Activated naive CD4-positive, alpha-beta T cell treated with anti-CD3 and anti-CD28 coated beads for 36 hours (primary cell): ENCODE measurements at places on chromosomes 12 and 14.

DNA sequence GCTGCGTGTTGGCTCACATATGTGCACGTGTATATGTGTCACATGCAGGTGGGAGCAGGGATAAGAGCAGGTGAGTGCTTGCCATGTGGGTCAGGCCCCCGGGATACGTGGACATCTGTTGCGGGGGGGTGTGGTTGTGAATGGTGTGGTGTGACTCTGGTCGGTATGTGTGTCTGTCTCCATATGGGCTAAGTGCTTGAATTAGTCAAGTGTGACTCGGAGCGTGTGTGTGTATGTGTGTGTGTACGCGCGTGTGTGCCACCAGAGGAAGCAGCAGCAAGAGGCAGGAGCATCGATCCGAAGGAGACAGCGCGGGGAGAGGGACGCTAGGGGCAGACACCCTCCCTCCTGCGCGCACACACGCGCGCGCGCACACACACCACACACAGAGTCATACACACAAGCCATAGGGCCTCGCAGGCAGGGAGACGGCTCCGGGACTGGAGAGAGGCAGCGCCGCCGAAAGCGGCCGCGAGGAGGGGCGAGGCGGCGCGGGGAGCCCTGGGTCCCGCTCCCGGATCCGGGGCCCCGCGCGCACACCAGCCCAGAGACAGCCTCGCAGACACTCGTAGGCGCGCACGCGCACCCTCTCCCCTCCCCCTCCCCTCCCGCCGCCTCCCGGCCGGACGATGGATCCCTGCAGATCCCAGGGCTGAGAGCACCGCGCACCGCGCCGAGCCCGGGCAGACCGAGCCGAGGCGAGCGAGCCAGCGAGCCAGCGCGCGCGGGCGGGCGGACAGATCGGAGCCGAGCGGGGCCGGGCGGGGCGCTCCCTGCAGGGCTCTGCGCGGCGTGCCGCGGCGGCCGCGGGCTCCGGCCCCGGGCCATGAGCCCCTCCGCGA, at the start of gene ASIC1:
ASIC1 (plus strand) TSS at position 597 of the 842 bp plus-strand sequence. CDS start 1,171 bp downstream, outside the sequence.
- peak; percentile 63 for DNase-seq

- no peak for DNase-seq
These were observed 38.5 kb downstream of the NT5DC3 start for GRCh38 chr12:103802586-103802886.

- no peak for DNase-seq
These were observed 309.0 kb downstream of the VRK1 start for GRCh38 chr14:97106166-97106565.

- DNase-seq = no peak
These were observed 91.7 kb upstream of the MAX start for GRCh38 chr14:65193916-65194590.

DNA sequence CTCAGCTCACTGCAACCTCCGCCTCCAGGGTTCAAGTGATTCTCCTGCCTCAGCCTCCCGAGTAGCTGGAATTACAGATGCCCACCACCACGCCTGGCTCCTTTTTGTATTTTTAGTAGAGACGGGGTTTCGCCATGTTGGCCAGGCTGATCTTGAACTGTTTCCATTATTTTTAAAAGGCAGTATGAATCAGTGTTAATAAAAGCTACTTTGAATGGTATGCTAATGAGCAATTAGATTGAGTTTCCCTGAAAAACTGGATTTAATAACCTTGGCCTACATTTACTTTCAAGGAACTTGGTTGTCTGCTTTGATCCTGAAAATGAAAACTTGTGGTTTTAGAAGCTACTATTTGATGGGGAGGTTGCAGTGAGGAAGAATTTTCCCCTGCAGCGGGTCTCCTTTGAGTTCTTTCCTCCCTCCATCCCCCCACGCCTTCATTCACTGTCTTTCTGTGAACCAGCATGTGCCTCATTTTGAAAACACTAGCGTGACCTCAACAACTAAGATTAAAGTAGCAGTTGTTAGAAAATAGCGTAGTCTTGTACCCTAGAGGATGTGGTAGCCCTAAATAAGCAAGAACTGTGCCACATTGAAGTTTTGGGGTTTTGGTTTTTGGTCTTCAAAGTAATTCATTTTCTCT, 17.8 kb upstream of the RPS6KA5 start:
- DNase-seq = peak; percentile 77

DNA sequence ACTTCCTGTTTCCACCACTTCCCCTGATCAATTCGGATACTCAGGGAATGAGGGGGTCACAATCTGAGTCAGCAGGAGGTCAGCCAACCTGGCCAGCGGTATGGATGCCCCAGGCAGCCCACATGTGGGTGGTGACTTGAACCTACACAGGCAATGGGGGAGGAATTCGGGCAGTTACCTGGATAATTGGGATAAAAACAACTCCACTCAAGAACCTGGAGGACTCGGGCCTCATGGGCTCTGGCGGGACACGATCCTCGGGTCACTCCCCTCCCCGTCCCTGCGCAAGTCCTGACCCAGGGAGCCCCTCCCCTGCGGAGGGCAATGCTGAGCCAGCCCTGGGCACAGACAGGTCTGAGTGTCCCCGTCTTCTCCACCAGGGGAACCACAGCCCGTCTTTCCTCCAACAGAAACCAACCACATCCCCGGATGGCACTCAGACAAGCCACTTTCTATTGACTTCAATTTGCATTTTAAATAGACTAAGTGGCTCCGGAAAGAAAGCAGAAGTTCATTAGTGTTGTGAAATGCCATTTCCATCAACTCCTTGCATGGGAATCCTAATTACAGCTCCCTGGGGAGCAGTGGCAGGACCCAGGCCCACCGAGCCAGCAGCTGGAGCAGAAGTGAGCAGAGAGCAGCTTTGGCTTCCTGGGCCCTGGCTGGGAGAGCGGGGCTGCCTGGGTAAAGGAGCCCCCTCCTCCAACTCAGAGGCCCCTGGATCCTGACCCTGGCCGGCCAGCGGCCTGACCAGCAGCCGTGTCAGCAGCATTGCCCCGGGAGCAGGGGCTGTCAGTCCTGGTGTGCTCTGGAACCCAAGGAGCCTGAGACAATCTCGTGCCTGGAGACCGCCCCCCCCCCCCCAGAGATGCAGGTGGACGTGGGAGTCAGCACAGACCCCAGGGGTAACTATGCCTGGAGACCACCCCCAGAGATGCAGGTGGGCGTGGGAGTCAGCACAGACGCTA, 374.1 kb downstream of the ADGRD1 start:
- DNase-seq = no peak

DNA sequence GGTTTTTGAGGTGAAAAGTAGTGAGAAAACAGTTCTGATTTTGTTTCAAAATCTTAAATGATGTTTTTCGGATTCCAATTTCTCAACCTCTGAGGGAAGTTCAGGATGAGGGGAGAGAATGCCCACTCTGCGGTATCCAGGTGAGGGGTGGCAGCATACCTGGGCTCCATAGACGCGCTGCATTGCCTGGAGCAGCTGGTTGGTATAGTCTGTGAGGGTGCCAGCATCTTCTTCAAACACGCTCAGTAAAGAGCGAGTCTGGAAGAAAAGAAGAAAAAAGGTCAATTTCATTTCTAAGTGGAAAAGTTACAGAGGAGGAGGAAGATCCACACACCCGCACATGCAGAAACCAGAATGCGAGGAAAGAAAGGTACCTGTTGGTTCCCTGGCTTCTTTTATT, 7.0 kb downstream of the APPL2 start:
- DNase-seq = no peak

DNA sequence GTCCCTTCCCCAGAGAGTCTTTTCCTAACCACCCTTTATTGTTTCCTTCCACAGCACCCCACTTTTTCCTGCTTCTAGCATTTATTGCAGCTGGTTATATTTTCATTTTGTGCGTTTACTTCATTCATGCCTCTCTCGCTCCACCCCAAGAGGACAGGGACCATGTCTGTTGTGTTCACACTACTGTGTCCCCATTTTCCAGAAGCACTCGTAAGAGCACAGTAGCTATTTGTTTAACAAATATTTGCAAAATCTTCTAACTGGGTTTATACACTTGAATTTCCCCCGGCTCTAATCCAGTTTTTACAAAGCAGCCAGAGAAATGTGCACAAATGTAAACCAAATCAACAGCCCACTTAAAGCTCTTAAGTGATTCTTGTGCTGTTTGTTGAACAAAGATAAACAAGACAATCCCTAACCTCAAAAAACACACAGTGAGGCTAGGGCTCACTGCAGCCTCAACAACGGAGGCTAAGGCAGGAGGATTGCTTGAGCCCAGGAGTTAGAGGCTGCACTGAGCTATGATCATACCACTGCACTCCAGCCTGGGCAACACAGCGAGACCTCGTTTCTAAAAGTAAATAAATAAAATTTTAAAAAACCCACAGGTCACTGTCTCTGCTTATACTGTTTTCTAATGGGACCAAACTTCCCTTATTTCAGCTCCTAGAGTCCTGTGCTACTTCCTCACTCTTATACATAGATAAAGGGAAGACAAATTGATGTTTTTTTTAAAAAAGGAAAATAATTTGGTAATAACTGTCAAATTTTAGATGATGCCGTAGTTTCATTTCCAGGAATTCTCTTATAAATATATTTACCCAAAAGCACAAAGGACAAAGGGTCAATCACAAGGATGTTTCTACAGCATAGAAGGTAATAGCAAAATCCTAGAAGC, 6.6 kb upstream of the ABCD4 start:
- DNase-seq = no peak

DNA sequence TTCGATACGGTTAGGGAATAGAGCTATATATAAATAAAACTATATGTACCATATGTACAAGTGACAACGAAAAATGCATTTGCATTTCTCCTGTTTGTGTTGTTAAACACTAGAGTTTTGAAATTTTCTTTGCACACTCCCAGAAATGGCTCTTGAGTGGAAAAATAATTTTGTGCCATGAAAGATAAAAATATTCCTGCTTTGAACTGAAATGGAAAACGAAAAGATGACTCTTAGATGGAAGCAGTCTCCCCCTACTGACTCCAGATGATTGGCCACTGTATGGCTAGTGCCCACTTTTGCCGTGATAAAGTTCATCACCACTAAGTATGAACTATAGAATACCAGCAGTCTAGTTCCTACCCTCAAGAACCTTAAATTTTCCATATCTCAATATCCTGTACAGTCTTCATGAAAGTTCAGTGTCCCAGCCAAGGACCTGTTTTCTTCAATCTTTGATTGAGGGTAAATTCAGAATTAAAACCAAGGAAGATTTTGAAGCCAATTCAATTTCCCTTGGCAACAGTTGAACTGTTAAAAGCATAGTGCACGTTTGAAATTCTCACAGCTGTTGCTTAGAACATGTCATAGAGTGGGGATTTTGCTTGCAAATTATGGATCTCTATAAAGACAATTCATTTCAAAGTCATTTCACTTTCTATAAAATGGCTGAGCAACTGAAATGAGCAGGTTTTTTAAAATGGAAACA, 1.6 kb upstream of the PPP2R5E start:
- no peak for DNase-seq

DNA sequence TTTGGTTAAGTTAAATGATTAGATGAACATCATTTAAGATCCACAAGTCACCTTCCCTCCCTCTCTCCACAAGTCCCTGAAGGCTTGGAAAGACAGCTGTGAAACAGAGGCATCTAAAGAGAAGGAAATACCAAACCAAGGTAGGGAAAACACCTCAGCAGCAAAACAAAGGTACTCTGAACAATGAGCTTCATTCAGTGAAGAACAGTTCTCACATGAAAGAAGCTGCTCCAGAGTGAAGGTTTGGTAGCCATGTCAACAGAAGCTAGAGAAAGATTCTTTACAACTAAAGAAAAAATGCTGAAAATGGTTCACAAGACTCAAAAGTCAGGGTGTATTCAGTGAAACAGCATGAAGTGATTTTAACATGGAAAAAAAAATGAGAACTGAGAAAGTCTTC, 69.4 kb downstream of the FGD6 start:
- DNase-seq = no peak

DNA sequence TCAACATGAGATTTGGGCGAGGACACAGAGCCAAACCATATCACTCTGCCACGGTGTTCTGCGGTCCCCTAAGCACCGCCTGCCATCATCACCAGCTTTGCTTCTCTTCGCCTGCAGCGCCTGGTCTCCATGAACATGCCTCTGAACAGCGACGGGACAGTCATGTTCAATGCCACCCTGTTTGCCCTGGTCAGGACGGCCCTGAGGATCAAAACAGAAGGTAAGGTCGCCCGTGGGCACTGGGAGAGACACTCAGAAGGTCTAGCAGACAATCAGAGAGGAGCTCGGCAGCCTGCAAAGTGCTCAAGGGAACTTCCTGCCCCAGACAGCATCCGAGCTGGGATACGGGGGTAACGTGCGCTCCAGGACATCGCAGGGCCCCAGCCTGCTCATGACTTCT, 126.0 kb upstream of the FKBP4 start:
- DNase-seq = no peak

DNA sequence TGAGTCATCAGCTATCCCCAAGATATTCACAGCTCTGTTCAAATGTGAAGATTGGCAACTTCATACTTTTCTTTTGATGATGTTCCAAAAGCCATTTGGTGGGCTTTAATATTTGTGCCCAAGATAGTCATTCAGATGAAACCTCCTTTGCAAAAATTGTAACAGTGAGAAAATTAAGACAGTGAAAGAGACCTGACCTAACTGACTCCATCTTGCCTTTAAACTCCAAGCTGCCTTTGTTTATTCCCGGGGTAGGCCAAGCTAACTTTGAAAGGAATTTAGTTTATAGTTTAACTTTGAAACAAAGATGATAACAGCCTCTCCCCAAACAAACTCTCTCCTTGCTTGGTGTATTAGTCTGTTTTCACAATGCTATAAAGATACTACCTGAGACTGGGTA, 221.1 kb downstream of the KTN1 start:
- DNase-seq = no peak

- peak; percentile 28 for DNase-seq
These were observed 207.9 kb downstream of the SYNE2 start for GRCh38 chr14:64060648-64061096.

- no peak for DNase-seq
These were observed 926 bp downstream of the HRK start for GRCh38 chr12:116880213-116880816.

DNA sequence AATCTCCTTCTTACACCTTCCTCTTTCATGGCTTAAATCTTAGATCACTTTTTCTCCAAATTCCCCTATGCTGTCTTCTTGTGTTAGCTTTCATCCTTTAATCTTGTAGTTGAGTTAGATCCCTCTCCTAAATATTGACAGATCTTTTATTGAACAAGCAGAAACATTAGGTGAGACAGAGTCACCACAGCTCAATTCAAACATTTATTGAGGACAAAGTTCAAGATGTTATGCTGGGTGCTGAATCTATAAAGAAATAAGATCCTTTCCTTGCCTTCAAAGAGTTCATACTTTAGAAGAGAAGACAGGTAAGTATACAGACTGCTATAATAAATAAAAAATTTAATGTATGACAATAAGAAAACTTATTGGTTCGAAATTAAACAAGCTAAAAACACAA, 109.7 kb downstream of the TXNDC16 start:
- DNase-seq = no peak

GRCh38 chr14:96739200-96739910, 57.8 kb upstream of the VRK1 start:
- no peak for DNase-seq

GRCh38 chr12:59780605-59781135, 184.8 kb downstream of the SLC16A7 start:
- no peak for DNase-seq

DNA sequence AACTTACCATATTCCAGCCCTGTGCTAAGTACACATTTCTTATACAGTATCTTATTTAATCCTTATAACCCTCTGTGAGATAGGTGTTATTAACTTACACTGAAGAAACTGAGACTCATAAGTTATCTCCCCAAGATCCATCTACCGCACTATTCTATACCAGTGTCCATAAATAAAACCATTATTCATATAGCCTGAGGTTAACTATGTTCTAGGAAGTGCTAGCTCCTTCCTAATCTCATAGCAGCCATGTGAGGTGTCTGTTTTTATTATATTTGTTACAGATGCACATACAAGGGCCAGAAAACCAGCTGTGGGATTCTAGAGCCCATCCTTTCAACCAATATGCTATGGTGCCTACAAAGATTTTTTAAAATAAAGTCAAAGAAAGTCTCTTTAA, 100.3 kb upstream of the RAP1B start:
- no peak for DNase-seq

- no peak for DNase-seq
These were observed 68.7 kb upstream of the MED13L start for GRCh38 chr12:116346222-116346621.
